Natural killer cell treated with Interleukin-12 subunit alpha and Interleukin-12 subunit beta and Interleukin-15 and Interleukin-18, amount 100 ng/mL, for 72 hours (primary cell): ENCODE measurements at places on chromosomes 3 and 15. TPM values are rescaled to one million over a fixed set of nuclear protein-coding genes. Genes with fewer than 3 reads are reported as not detected.

Gene CPNE9
- total RNA-seq = 0.29 TPM

Gene BNIP2
- 70.5 TPM for total RNA-seq

Gene AP3B2
- total RNA-seq = 1.4 TPM

Gene WDR48
- total RNA-seq = 31.8 TPM

Gene PARP3
- total RNA-seq = 11.9 TPM

Gene DPPA2
- total RNA-seq = not detected

Gene EFHB
- 0.78 TPM for total RNA-seq

Gene ISL2
- 0.73 TPM for total RNA-seq

Gene ECE2
- not detected for total RNA-seq

Gene SUCNR1
- total RNA-seq = not detected

Gene GPR149
- total RNA-seq = not detected

Gene IL20RB
- 8.7 TPM for total RNA-seq

Gene DAG1
- 27.8 TPM for total RNA-seq

Gene FAM107A
- total RNA-seq = not detected

Gene LRRC15
- total RNA-seq = not detected

Gene GRAMD2A
- total RNA-seq = not detected

Gene NXPE3
- 14.9 TPM for total RNA-seq

Gene BLM
- total RNA-seq = 58.7 TPM

Gene THRB
- total RNA-seq = not detected

Gene NCEH1
- 18.6 TPM for total RNA-seq

Gene CDHR4
- total RNA-seq = not detected

Gene ATP10A
- 16.6 TPM for total RNA-seq

Gene SERPINI2
- total RNA-seq = not detected

Gene KY
- not detected for total RNA-seq

Gene CADPS
- not detected for total RNA-seq

Gene SLC9C1
- not detected for total RNA-seq

Gene CCDC51
- 13.0 TPM for total RNA-seq

Gene C2CD4A
- total RNA-seq = not detected

Gene LMAN1L
- total RNA-seq = 4.9 TPM

Gene SH3GL3
- not detected for total RNA-seq

Gene GJD2
- total RNA-seq = not detected

Gene KCNAB1
- not detected for total RNA-seq

Gene HESX1
- total RNA-seq = not detected

Gene PLSCR4
- total RNA-seq = not detected

Gene UACA
- 2.5 TPM for total RNA-seq

Gene ITIH1
- total RNA-seq = not detected

Gene CCDC9B
- 0.47 TPM for total RNA-seq

Gene XIRP1
- total RNA-seq = 0.43 TPM

Gene OR5H6
- not detected for total RNA-seq
